Sigmoid colon (tissue), 7 donors: ENCODE measurements at places on chromosomes 2 and 18. TPM values are rescaled to one million over a fixed set of nuclear protein-coding genes. Genes with fewer than 3 reads are reported as not detected.

- no peak for DNase-seq
Measured at GRCh38 chr2:163348857-163349380, 386.9 kb downstream of the FIGN start.

GRCh38 chr18:43882358-43883055, 605.2 kb upstream of the SYT4 start:
- no peak for DNase-seq

DNA sequence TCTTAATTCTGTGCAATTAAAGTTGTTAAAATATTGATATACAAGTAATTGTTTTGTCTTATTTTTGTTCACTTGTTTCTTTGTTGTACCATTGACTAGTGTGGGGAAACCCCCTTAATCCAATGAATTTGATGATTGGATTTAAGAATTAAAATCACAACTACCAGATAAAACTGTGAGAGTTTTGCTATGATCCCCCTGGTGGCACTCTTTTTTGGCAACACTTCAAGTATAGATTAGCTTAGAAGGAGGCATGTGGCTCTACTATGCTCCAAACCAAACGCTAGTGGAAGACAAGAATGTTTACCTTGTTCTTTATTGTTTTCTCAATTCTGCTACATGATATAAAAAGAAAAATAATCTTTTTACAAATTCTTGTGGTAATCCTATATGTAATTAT, 477.8 kb upstream of the ETAA1 start:
- DNase-seq = no peak

- DNase-seq = no peak
Measured at GRCh38 chr2:154338352-154338967, 360.0 kb upstream of the KCNJ3 start.

- DNase-seq = no peak
Measured at GRCh38 chr2:150387586-150388288, 99.7 kb downstream of the RND3 start.

DNA sequence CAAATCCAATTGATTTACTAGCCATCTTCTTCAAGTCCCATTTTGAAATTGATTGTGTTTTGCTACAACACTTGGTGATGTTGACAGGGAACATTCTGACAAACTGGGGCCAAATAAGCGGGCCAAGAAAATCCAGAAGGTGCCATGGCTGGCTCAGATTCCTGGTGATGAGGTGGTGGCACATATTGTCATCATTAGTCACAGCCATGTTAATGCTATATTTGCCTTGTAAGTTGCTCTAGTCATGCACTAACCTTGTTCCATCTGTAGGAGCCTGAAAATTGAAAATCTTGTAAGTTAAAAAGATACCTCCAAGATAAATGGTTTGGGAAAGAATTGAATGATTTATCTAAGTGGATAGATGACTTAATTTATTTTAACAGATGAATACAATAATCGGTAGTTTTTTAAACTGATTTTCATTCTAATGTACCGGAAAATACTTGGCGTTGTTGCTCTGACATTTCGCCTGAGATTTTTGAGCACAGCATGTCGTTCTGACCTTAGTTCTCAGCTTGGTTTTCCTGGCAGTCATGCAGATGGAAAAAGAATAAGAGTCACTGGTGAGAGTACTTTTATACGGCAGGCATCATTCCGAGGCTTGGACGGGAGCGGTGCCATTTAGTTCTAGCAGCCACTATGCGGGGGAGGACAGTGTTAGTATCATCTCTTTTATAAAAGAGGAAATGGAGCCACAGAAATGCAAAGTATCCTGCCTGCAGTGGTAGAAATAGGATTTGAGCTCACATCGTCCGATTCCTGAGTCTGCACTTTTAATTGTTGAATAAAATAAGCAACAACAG, 133.9 kb downstream of the ZNF532 start:
- no peak for DNase-seq

DNA sequence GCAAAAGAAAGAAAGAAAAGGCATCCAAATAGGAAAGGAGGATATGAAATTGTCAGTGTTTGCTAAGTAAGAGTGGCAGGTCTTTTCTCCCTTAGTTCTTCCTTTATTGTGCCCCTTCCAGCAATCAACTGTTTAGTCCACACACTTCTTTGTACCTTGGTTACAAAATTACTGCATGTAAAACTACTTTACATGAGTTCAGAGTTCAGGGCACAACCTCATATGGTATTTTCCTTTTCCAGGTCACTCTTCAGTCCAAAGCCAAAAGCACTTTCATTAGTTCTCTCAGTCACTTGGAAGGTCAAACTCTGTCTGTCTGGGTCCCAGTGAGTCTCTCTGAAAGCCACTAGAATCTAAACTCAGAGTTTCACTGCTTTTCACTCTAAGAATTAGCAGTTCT, 122.5 kb upstream of the SRD5A2 start:
- no peak for DNase-seq

- no peak for DNase-seq
Measured at GRCh38 chr2:164843346-164843911, 1.8 kb upstream of the COBLL1 start.

DNA sequence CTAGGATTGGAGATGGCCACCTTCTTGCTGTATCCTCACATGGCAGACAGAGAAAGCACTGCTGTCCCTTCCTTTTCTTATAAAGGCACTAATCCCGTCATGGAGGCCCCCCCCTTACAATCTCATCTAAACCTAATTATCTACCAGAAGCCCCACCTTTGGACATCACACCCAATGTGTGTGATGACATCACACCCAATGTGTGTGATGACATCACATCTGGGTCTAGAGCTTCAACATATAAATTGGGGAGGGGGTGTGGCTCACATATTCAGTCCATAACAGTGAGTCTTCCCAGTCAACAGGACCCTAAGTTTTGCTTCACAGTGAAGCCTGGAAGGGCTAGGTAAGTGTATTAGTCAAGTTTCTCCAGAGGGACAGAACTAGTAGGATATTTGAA, 213.1 kb downstream of the NYAP2 start:
- DNase-seq = no peak

- no peak for DNase-seq
Measured at GRCh38 chr18:79068341-79068936, 755 bp upstream of the ATP9B start.

DNA sequence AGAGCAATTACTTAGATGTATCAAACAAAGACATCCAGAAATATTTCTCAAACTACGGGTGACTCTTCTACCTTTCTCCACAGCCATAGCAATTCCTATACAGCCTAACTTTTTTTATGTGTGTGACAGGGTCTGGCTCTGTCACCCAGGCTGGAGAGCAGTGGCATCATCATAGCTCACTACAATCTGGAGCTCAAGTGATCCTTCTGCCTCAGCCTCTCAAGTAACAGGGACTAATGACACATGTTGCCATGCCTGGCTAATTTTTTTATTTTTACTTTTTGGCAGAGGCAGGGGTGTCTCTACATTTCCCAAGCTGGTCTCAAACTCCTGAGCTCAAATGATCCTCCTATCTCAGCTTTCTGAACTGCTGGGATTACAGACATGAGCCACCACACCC, 328.9 kb upstream of the NT5C1B start:
- DNase-seq = no peak

DNA sequence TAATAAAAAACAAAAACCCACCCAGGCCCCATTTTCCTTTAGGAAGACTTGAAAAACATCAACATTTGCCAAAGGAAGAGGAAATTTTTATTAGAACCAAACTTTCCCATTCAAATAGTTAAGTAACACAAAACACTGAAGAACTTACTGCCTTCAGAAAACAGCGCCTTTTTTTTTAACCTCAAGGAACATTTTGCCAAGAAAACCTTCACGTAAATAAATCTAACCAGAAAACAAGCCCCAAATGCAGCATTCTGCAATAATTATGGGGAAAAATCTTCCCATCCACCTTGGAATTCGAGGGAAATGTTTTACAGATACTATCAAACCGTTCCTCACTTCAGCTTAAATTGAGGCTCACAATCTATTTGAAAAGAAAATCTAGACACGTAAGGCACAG, 56.4 kb downstream of the ACVR1 start:
- DNase-seq = no peak

- DNase-seq = no peak
Measured at GRCh38 chr2:24469148-24469650, 21.9 kb upstream of the NCOA1 start.

- DNase-seq = no peak
Measured at GRCh38 chr2:30631051-30631671, 176.1 kb downstream of the CAPN13 start.

DNA sequence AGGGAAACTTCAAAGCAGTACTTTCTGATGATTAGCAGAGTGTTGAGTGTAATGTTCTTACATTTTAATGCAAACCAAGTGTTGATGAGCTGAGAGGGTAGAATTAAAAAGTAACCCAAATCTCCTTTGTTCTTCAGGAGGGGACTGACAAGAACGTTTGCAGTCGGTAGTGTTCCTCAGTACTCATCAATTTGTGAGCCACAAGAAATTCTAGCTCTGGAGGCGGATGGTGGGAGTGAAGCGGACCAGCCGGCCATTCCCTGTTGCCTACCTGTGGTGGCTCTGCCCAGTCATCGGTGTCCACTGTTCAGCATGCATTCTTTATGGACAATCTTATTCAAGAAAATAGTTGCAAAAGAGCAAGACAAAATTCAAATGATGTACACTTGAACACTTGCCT, 438.6 kb upstream of the POU3F3 start:
- DNase-seq = no peak

DNA sequence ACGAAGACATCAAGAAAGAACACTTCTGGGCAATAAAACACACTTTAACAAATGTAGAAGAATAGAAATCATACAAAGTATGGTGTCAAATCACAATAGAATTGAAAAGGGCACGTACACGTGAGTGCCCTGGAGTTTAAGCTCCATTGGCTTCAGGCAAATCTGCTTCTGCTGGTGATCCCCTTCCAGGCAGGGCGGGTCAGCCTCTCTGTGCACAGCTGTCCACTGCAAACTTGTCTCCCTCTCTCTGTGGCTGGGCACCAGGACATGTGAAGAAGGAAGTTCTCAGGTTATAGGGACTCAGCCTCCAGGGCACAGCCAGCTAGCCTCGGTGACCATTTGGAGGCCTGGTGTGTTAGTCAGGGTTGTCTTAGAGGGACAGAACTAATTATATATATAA, 66.0 kb downstream of the ST3GAL5 start:
- no peak for DNase-seq

- no peak for DNase-seq
Measured at GRCh38 chr2:86695053-86695691, 24.9 kb upstream of the RMND5A start.

DNA sequence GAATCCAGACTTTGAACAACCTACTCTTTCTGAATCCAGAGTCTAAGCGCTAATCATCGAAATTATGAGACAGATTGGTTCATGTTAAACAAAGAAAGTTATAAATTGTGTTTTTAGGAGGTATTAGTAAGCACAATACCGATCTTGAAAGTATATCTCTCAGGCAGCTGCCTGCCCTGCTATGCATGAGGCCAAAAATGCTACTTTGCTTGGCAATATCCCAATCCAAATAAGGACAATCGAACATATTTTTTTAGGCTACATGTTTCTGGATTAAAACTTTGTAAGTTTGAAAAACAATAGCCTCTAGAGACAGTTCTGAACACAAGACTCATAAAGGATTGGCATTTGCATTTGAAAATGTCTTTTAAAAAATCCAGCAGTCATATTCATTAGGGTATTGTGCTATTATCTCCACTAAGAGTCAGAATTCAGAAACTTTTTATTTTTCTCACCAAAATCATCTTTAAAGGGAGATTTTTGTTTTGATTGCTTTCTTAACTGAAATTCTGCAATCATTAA, 167.1 kb downstream of the PDE1A start:
- DNase-seq = no peak

DNA sequence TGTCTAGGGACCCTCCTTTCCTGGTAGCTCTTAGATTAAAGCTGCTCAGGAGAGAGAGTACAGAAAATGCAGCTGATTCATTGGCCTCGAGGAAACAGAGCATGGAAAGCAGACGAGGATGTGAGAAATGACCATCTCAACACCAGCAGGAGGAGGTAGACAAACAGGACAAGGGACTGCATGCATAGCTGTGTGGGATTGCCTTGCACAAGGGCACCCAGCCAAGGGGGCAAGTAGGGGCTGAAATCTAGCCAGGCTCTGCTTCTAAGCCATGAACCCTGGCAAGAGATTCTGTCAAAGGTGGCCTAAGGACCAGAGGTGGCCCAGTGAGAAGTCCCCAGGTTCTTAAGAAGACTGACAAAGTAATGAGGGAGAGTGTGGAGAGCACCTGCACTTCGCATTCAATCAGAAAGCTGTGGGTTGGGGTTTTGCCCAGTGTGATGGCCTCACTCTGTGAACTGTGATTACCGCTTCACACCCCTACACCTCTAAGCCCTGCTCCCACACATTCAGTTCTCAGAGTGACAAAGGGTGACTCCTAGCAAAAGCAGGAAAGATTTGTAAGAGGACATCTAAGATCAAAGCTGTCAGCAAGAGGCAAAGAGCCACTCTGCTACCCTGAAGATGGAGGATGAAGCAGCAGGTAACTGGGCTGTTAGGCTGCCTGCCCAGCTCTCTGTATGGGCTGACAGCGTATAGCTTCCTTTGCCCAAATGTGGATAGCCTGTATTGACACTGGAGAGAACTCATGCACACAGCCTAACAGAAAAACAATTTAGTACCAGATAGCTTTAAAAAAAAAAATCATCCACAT, 151.3 kb upstream of the PELI1 start:
- DNase-seq = no peak

DNA sequence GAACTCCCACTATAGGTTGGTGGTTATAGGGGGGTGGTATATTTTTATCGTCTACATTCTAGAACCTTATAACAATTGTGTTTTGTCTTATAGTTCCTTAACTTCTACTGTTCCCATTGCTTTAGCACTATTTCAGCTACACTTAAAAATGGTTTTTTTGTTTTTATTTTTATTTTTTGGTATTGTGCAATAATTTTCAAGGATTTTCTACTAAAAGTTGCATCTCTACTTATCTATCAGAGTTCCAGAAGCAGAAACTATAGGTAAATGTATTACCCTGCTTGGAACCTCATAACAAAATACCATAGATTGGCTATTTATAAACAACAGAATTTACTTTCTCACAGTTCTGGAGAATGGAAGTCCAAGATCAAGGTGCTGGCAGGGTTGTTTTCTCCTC, 981.6 kb upstream of the CNTNAP5 start:
- no peak for DNase-seq

DNA sequence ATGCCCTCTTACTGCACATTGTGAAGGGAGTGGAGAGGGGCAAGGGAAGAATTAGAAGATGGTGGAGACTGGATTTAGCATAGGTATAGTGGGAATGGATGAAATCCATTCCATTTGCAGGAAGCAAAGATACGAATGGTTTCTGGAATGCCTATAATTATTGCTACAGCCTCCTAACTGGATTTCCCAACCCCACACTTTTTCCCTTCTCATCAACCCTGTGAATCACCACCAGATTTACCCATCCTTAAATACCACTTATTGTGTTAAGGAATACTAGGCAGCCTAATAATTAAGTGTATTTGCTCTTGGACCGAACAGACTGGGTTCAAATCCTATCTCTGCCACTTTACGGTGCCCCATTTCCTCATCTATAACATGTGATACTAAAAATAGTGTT, 39.3 kb upstream of the CREB1 start:
- DNase-seq = no peak

- no peak for DNase-seq
Measured at GRCh38 chr2:85409845-85410583, at the start of gene CAPG. CAPG (minus strand) TSS chr2:85410366; CDS start chr2:85402145, 8,221 bp downstream.

GRCh38 chr2:170243118-170243837, 65.3 kb downstream of the MYO3B start:
- no peak for DNase-seq

MFSD2B gene
- polyA plus RNA-seq = not detected

ABCA12 gene
- polyA plus RNA-seq = not detected

ZNF512 gene
- 6.6 TPM for polyA plus RNA-seq

EFR3B gene
- polyA plus RNA-seq = 0.23 TPM

DTNB gene
- polyA plus RNA-seq = 2.4 TPM

IL1R1 gene
- polyA plus RNA-seq = 34.9 TPM

NEB gene
- not detected for polyA plus RNA-seq

CFC1 gene
- 0.69 TPM for polyA plus RNA-seq

KCNE4 gene
- polyA plus RNA-seq = 3.8 TPM
